Stimulated activated CD4-positive, alpha-beta T cell treated with anti-CD3 and anti-CD28 coated beads, Interleukin-4, amount 100 ng/mL, for 4 hours (primary cell): ENCODE measurements at places on chromosomes 11 and 22.

DNA sequence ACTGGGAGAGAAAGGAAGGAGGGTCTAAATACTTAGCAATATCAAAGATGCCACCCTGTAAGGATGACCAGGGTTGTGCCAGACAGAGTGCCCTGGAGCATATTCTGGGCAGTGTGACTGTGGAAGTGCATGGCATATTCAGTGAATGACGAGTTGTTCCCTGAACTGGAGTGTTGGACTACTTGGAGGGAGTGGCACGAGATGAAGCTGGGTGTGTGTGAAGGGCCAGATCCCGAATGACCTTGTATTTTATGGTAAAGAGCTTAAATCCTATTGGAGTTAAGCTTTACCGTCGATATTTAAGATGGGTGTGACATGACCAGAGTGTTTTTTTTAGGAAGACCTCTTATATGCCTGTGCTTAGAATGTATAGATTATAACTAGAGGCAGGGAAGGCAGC lies 48.8 kb downstream of the STIM1 start:
- DNase-seq, result no peak

- no peak for DNase-seq
Observed at GRCh38 chr11:104584823-104585222, 313.4 kb downstream of the CASP12 start.

DNA sequence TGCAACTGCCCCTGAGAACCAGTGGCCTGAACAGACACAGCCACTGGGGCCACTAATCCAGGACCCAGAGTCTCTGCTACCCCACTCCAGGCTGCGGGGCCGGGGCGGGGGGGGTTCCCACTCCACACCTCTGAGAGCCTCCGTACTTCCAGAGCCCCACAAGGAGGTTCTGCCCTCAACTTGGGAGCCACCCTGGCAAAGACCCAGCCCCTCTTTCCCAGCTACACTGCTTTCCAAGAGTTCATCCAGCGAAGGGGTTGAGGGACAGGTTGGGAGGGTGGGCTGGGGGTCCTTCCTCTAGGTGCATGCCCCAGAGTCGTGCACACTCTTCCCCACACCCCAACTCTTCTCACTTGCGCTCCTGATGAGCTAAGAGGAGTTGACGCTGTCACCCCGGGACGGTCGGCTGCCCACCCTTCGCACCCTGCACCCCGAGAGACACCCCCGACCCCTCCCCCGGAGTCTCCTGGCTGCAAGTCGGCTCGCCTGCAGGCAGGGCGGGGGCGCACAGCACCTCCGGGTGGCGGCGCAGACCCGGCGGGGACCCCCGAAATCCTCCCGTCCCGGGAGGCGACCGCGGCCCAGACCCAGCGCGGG lies 531 bp downstream of the RAB3IL1 start:
- DNase-seq, result no peak

DNA sequence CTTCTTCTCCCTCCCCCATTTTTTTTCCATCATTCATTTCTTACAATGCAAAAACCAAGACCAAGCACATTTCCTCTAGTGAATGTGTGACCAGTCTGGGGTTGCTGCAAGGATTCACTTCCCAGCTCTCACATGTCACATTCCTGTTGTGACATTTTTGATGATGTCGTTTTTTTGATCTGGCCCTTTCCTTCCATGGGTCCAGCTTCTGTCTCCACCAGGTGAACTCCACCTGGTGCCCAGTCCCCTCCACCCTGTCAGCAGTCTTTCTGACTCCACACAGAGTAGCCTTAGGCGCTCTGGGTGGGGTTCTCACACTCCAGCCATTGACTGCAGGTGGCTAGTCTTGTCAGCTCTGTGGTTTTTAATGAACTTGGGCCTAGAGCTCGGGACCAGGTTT lies 15.6 kb downstream of the PANX1 start:
- no peak for DNase-seq

GRCh38 chr11:106420048-106420665 lies 342.7 kb downstream of the AASDHPPT start:
- DNase-seq, result no peak
